ENCODE measurements at places on chromosomes 12 and 14.

DNA sequence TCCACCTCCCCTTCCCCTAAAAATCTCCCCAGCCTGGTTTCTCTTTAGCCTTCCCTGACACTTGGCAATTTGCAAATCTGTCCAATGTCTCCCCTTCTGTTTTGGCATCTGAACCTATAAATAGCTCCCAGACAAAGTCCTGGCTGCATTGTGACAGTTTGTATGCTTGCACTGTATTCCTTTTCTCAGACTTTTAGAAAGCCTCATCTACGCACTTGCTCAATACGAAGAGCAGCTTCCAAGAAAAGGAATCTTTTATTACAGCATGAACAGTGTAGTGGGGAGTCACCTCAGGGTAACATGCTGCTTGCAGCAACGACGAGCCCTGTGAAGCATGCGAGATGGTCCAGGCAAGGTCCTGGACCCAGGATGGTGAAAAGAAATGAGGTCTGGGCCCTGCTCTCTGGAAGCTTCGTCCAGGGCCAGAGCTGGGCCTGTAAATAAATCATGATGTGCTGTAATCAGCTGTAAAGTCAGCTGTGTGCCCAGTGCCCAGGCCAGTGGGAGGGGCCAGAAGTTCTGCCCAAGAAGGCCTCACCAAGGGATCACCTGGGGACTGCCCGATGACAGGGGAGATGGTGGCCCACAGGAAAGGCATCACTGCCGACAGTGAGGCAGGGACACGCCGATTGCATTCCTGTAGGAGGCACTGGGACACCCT, 88.3 kb downstream of the RIN3 start:
- no peak for DNase-seq

DNA sequence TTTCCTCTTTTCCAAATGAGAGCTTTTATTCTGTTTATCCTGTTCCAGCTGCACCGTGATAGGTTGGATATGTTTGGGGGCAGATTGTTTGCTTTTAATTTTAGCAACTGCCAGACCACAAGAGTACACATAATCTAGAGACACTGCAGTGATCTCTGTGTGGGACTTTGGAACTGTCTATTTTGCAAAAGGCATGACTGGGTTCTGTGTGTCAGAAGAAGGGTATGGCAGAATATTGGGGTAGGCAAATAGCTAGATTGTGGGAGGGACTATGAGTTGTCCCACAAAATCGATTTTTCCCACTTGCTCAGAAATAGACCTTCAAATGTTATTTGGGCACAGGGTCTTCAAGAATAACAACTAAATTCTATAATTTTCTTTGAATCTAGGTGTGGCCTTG, 275.9 kb upstream of the KITLG start:
- DNase-seq: no peak

DNA sequence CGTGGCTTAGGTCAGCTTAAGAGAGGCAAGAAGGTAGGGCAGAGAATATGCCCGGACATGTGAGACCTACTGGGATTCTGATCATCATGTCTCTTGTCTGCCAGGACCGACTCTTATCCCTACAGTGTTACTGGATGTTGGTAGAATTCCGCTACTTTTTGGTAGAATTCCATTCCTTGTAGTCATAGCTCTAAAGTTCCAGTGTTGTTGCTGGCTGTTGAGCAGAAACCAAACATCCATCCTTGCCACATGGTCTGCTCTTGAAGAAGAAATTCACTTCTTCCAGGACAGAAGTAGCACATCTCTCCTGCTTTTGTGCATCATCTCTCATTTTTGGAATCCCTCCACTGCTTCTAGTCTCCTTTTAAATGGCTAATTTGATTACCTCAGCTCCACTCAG, 453.7 kb downstream of the RPL10L start:
- no peak for DNase-seq

GRCh38 chr12:121239351-121240061, 29.6 kb downstream of the P2RX4 start:
- no peak for DNase-seq

GRCh38 chr14:24775950-24776349, 142.0 kb upstream of the GZMB start:
- DNase-seq: no peak

GRCh38 chr14:55681096-55681495, 101.1 kb downstream of the KTN1 start:
- DNase-seq: no peak

GRCh38 chr14:33229269-33229929, 290.7 kb downstream of the NPAS3 start:
- no peak for DNase-seq

DNA sequence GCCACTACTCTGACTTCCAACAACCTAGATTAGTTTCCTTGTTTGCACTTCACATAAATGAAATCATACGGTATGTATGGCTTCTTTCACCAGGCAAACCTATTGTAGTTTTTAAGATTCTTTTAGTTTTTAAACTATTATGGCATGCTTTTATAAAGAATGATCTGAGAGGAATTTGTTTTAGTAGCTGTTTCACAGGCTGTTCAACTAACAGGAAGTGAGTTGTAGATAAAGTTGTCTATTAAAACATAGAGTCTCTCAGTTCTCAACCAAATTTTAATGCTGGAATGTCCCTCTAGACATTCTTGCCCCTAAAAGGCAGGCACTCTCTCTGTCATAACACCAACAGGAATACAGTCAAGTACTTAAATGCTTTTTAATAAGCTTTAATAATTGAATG, 102.7 kb upstream of the DACT1 start:
- no peak for DNase-seq

DNA sequence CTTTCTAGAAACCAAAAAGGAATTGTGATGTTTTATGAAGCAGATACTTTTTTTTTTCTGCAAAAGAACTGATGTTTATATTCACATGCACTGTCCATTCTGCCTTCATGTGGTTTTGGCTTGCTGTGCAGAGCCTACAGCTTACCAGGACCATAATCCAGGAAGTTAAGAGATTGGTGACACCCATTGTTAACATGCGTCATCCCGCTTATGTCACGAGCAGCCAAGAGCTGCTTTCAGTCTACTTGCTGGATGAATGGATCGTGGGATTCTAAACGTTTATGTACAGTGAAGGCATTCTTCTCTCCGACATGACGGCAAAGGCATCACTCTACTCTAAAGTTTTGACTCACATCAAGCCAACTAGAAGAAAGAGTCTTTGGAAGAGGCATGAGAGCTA, 76.6 kb downstream of the PAX9 start:
- DNase-seq: no peak

- DNase-seq: no peak
These were observed 29.0 kb downstream of the FAM234B start for GRCh38 chr12:13073173-13073572.

GRCh38 chr12:56271031-56271430, 4.3 kb downstream of the COQ10A start:
- no peak for DNase-seq

- DNase-seq: no peak
These were observed 90.9 kb downstream of the MED13L start for GRCh38 chr12:116186482-116187150.

DNA sequence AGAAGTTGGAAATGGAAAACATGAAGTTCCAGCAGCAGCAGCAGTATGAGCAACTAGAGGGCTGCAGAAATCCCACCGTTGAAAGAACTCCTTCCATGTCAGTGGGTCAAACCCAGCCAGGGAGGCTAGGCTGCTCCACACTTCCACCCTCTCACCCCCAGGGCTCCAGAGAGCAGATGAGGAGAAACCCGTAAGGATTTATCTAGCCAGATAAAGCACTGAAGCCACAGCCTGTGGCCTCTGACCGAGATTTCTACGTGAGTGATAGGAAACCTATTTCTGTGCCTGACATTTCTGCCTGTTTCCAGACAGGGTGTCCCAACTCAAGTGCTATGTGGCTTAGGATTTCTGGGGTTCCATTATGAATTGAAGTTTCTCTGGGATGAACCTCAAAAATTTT, 100.0 kb upstream of the EEA1 start:
- no peak for DNase-seq

DNA sequence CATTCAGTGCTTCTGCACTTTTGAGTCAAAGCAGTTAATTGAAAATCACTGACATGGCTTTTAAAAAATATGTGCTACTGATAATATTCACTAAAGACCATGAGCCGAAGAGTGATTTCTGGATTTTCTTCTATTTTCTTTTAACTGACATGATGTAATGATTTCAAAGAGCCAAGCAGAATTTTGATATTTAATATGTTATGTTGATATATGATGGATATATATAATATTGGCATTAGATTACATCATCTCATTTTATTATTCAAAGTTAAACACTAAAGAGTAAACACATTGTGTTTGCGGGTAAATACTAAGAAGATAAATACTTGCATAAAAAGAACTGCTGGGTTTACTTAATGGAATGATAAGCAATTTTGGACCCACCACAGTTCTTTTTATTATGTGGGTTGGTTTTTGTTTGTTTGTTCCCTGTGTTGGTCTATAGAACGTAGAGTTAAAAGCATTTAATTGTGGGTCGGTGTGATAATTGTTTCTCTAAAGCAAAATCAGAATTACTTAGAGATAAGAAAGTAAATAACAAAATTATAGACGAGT, 692 bp downstream of the SPIC start:
- DNase-seq: no peak

- DNase-seq: no peak
These were observed 43.3 kb upstream of the EMP1 start for GRCh38 chr12:13153180-13153579.

- DNase-seq: no peak
These were observed 342.7 kb downstream of the CACNA1C start for GRCh38 chr12:2395354-2395977.

DNA sequence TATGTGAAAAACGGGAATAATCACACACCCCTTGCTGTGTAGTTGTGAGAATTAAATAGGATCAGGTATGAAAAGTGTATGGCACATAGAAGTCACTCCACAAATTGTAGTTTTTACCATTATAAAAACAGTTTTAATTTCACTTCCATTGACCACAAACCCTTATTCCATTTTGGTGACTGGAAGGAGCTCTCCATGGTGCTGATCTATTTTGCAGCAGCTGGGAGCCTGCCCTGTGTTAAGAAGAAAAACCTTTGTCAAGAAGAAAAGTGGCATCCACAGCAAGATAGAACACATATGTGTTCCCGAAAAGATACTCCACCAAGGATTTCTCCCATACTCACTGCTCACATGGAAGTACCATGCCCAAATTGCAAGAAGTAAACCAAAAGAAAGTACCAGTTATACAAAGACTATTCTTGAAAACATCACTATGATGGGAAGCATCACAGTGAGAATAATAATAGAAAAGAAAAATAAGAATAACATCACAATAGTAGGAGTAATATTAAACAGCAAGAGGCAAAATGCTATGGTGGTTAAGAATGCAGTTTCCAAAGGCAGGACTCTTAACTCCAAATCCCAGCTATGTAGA, 58.7 kb downstream of the TUNAR start:
- DNase-seq: no peak

- no peak for DNase-seq
These were observed 11.2 kb downstream of the SDS start for GRCh38 chr12:113392520-113392919.

- no peak for DNase-seq
These were observed 14.4 kb downstream of the ART4 start for GRCh38 chr12:14828892-14829291.

- DNase-seq: no peak
These were observed 96.8 kb upstream of the DACT1 start for GRCh38 chr14:58540749-58541632.

- DNase-seq: no peak
These were observed 374.1 kb downstream of the ADGRD1 start for GRCh38 chr12:131327521-131328488.

DNA sequence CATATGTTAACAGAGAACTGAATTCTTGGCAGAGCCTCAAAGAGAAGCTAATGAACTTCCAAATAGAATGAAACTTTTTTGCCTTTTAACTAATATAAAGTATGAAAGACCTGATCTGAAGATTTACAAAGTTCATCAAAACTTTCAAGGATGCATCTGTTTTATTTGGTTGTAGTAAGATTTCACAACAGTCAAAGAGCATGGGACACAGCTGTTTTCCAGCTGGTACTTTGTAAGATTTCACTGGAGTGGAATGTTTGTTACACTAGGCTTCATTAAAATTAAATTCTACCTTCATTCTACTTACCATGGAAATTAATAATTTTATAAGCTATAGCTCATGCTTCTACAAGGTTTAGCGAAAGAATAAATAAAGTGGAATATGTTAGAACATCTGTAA, 351.2 kb downstream of the SLC6A15 start:
- no peak for DNase-seq

GRCh38 chr14:56147986-56148901, 30.0 kb downstream of the PELI2 start:
- DNase-seq: no peak

DNA sequence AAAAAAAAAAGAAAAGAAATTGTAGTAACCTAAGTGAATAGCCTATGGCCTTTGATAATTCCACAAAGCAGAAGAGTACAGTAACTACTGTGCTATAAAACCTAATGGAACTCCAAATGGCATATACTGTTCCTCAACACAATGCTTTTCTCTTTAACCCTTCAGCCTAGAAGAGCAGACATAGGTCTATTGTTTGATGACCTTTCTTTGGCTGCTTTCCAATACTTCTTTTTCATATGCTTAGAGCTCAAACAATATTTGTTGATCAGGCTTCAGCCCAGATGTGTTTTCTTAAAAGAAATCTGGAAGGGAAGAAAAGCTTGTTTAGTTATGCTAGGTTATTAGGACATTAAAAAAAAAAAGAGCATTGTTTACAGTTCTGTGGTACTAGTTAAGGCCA, 116.4 kb downstream of the NTN4 start:
- no peak for DNase-seq

DNA sequence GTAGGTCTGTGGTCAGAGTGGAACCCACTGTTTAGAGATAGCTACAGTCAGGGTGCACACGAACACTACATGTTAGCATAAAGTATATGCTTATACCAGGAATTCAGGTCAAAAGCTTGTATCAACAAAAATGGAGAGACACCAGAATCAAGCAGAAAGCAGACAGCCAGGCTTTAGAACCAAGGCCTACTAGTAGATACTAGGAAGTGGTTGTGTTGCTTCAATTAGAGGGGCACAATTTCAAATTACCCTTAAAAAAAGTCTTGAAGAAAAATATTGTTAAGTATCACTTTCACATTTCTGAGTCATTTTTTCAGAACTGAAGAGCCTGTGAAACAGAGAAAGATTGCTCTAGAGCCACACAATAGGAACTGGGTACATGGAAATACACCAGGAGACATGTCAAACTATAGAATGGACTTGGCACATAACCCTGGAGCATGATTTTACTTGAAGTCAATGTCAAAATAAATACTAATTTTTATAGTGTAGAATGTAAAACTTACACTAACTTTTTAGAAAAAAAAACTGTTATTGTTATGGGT, 41.6 kb downstream of the LRRC9 start:
- DNase-seq: no peak

DNA sequence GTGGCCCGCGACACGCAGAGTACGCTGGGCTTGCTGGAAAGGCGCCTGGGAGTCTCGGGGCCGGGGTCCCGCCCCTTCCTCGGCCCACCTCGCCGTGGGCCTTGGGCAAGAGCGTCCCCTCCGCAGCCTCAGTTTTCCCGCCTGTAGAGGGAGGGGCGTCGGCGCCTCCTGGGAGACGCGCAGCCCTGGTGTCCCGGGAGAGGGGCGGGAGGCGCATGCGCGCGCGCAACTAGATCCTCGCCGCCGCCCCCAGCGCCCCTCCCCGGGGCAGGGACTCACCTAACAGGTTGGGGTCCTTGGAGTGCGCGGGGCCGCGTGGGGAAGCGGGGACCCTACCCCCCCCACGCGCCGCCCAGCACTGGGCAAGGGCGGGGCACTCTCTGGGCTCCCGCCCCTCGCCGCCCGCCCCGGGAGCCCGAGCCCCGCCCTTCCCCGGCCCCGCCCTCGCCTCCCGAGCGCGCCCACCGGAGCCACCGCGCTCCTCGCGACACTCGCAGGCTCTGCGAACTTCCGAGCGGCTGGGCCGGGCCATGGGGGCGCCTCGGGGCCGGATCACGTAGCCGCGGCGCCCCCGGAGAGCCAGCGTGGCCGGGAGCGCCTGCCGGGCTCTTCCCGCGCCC, at the start of gene KIF26A:
Gene KIF26A, plus strand, starts transcription at position 490 of the 620 bp plus-strand sequence. CDS start 136 bp downstream, outside the sequence.
- no peak for DNase-seq
